ENCODE measurements at places on chromosomes 5 and 9.
A peak's percentile ranks its signal among the peaks of the same experiment; 100 is the strongest.

DNA sequence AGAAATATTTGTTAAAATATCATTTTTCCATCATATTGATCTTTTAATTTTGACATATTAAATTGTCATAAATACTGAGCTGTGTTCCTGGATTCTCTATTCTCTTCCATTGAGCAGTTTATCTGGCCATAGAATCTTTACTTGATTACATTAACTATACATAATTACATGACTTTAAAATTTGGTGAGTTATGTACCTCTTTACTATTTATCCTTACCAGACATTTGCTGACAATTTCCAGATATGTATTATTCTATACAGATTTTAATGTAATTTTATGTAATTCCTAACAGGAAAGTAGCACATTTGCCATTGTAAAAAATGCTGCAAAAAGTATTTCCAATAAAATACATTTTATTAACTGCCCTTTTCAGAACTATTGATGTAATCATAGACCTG is 770.3 kb downstream of the KCTD16 start:
- DNase-seq: no peak

- no peak for DNase-seq
These were observed 10.8 kb downstream of the SARDH start for GRCh38 chr9:133727277-133727875.

DNA sequence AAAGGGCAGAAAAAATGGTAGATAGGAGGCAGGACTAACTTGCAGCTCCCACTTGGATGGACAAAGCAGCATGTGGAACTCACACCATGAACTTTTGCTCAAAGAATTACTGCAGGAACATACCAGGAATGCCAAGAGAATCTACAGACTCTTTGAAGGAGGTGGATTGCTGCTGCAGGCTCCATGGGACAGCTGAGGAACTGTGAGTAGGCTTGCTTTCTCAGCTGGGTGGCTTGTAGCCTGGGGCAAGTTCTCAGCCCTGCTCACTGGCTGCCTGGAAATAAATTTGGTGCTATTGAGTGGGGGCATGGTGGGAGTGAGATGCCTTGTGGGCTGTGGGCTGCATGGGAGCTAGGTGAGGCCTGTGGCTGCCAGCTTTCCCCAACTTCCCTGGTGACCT is 574.5 kb downstream of the PRELID2 start:
- no peak for DNase-seq

DNA sequence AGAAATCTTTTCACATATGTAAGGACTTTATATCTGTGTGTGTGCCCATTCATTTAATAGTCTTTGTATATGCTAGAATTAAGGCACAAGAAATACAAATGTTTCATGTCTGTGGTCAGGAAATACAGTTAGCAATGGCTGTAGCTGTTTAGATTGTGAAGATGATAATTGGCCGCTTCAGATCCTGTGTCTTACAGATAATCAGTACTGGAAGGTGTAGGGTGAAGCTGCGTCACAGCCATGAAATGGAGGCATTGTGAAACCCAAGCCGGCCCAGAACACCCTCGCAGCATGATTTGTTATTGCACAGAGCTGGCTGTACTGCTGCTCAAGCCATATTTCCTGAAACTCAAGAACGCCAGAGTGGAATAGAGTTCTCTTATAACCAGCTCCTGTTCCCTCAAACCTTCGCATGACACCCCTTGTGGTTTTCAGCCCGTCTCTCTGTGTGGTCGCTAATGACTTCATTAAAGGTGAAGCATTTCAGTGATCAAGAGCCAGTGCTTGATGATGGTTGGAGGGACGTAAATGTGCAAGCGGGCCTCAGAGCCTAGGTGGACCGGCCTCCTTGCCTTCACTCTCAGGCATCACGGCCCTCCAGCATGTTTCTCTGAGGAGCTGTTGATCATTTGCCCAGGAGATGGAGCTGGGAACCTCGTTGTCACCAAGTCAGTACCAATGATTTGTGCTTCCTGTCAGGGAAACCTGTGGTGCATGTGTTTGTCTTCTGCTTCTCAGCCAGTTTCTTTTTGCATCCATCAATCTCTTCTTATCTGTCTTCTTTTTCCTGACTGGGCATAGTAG is 80.1 kb downstream of the F2RL2 start:
- peak; percentile 19 for DNase-seq

- no peak for DNase-seq
These were observed 343.9 kb downstream of the NFIB start for GRCh38 chr9:13970018-13970417.

Measured in stimulated activated CD8-positive, alpha-beta memory T cell treated with anti-CD3 and anti-CD28 coated beads, Interleukin-4, amount 100 ng/mL, for 4 hours (primary cell).